GM20000 (cell line): ENCODE measurements at places on chromosomes 3 and 15.

GRCh38 chr15:95446854-95447253 is 883.6 kb upstream of the NR2F2 start:
- DNase-seq, result no peak

DNA sequence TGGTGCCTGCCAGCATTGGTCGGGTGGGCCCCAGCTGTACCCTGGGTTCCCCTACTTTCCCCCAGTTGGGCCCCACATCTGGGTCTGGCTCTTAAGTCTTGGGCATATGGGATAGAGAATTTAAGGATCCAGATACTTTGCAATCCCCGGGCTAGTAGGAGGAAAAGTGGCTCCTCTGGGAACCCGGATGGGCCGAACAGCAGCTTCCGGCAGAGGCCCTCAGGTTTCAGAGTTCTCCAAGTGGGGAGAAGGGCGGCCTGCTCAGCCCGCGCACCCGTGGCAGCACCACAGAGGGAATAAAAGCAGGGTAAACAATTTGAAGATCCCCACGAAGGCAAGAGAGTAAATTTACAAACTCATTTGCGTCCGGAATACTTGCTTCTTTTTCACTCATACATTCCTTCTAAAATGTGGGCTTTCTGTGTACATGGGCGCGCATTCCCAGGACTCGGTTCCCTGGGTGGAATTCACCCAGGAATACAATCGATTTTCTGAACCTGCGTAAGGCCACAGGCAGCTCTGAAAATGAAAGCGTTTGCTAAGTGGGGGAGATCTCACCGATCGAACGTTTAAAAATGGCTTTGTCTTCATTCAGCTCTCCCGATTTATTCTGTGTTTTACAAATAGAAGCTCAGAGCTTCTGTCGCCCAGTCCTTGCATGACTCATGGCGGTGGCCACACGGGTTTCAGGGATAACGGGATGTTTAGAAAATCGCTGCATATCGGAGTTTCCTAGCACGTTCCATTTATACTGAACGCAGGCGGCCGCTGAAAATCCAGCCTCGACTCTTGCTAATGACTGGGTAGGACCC is 74.0 kb upstream of the POLG start:
- peak; percentile 20 for DNase-seq

- no peak for DNase-seq
Observed at GRCh38 chr3:183967693-183968092, 50.0 kb downstream of the ABCC5 start.

DNA sequence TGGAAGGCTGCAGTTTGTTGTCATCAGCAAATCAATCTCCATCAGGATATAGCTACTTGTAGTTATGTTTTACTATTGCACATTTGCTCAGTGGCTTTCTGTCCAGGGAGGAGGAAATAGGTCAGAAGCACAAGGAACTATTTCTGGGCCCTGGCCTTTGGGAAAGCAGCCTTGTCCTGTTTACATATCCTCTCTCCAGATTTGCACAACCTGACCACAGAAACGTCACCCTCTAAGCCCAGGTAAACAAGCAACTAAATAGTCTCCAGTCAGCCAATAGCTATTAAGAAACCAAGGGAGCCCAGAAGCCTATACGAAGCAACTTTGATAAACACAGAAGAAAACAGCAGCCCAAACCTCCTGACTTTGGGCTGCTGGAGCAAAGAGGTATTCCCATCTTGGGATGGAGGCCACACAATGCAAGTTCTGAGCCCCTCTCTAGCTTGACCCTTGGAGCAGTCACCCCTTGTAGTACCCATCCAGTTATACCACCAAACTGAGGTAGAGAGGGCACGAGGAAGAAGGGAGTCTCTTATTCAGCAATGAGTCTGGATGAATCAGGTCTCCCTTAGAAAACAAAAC is 2.3 kb upstream of the FEM1B start:
- DNase-seq, result no peak

GRCh38 chr15:87799428-87799827 is 457.1 kb downstream of the NTRK3 start:
- DNase-seq, result no peak

DNA sequence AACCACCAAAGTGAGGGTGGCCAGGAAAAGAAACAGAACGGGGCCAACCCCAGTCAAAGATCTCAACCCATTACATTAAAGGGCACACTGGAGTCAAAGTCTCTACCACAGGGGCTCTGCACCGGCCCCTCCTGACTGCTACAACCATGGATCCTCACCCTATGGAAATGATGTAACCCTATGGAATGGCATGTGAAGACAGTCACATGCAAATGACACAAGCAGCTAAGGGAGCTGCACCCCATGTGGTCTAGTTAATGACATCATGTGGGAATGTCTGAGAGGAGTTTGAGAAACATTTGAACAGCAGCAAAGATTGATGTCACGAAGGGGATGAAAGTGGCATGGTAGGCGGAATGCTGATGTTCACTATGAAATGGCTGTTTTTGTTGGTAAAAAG is 298.2 kb upstream of the SLCO3A1 start:
- no peak for DNase-seq

DNA sequence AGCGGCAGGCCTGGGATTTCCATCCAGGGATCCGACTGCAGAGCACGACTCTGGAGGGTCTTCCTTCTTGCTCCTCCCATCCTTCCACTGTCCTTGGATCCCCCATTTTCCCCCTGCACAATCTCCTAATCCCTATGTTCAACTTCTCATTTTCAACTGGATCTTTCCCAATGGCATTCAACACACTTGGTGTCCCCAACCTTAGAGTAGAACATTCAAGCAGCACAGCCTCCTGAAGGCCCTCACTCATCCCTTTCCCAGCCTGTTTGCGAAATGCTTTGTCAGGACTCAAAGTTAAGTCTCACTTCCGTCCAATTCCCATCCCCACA is 32.3 kb downstream of the RPN1 start:
- no peak for DNase-seq

DNA sequence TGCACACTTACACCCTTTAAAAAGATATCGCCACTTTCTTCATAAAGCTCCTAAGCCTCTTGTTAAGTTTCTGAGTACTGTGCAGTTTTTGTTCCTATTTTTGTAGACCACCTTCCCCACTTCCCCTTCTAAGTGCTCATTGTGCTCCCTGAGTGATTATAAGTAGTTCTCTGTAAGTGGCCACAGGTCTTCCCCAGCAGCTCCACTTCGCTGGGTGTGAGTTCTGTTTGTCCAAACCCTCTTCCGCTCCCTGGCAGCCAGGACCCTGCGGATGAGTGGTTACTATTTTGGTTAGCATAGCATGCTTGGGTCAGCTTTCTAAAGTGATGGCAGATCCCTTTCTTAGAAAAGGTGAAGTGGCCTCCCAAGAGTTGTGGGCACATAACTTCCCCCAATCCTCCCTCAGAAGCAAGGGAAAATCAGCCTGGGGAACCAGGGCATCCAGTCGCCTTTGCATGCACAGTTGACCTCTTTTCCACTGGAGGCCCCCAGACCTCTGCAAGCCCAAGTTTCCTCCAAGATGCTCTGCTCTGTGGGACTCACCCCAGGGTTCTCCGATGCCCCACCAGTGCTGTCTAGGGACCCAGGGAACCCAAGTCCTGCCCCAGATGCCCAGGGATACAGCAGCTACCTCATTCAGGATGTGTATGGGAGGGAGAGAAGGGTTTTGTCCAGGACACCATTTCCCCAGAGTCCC is 69.6 kb downstream of the ATP10A start:
- DNase-seq, result peak; percentile 50

DNA sequence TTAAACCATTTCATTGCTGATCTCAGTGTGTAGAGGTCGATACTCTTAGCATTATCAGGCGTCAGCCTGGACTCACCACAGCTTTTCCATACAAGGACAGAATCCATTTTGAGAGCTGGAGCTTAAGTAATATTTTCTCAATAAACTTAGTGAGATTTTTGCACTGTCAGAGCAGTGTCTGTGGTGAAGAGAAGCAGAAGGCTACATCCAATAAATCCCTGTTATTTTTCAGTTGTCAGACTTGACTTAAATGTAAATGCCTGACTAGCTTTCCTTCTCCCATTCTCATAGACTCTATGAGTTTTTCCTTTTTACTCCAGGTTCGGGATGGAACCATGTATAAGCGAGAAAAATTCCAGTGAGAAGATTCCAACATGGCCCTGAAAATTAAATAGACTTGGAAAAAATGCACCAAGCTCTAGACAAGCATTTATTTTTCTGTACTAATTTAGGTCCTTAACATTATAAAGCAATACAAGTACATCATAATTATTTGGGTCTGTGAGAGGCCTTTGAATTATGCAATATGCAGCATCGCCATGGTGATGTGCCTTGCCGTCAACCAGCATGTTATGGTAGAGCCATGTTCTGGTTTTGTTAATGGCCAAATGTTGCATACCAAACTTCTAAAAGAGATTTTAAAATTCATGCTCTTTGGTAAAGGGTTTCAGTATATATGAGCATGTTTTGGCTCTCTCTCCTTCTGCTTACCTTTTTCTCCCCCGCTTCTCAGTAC is 62.0 kb downstream of the RARB start:
- no peak for DNase-seq

DNA sequence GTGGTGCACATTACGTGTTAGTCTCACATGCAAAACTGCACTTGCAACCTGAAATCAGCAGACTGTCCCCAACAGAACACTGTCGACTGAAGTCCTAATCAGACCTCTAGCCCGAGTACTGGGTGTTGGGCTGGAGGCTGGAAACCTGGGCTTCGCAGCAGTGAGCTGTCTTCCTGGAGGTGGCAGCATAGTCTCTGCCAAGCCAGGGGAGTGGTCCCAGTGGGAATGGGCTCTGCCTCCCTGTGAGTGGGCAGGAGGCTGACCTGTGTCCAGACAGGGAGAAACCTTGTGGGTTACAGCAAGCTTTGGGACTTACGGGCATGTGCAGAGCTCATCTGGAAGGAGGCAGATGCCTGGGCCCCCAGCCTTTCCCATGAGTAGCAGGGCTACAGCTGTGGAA is 38.2 kb upstream of the MYZAP start:
- no peak for DNase-seq
